ENCODE measurements at places on chromosomes 3 and 15.

- no peak for DNase-seq
These were observed 4.3 kb downstream of the TMPRSS7 start for GRCh38 chr3:112038863-112039262.

DNA sequence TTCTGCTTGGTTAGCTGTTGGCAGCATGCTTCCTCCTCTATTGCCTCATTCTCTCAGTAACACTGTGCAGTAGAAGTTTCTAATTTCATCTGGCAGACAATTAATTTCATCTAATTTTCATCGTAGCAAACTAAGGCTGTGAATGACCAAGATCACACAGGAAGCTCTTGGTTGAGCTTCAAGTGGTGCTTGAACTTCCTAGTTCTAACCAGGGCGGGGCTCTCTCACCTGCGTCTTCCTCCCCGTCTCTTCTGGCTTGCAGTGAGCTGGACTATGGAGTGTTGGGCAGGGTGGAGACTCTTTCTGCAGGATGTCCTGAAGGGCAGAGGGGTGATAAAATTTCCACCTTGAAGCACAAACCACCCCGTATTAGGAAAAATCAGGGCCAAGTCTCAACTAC is 2.0 kb upstream of the IL16 start:
- DNase-seq: no peak

DNA sequence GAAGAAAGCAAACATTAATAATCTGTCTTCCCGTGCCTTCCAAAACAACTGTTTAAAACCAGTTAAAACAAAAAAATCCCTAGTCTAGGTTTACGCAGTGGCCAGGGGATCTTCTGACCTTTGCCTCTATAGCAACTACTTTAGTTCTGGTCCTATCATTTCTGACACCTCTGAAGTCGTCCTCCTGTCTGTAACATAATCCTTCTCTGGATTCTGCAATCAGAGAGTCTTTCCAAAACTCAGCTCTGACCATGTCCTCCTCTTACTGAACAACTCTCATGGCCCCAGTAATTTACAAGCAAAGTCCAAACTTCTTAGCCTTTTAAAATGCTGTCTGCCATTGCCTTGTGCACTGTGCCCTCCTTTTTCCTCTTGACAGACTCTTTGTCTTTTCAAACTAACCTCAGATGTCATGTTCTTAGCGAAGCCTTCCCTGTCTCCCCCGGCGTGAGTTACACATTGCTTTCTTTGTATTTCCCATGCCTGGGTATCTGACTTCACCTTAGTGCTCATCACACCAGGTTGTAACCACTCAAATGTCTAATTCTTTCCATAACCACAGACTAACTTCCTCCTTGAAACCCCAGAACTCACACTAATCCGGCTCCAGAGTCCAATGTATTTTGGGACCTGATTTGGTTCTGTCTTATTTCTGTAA is 105.2 kb upstream of the BNIP2 start:
- no peak for DNase-seq

GRCh38 chr15:98842192-98842972 is 165.2 kb downstream of the PGPEP1L start:
- DNase-seq: no peak

- DNase-seq: no peak
These were observed 193.1 kb downstream of the OTOL1 start for GRCh38 chr3:161689584-161690298.

GRCh38 chr15:72057548-72058091 is 60.3 kb downstream of the MYO9A start:
- DNase-seq: no peak

DNA sequence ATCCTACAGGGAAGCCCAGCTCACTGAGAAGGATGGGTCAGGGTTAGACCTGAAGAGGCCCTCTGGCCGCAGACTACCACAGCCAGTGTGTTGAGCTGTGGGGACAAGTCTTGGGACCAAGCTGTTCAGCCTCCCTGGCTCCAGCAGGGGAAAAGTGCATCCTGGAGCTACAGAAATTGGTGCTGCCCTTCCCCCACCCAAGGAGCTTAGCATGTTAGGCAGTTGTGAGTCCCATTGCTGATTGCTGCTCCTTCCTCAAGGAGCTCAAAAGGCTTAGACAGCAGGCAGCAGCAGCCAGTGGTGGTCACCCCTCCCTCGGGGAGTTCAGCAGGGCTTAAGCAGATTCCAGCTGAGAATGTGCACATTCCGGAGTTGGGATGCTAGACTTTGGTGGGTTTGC is 165.6 kb downstream of the ATP8B4 start:
- DNase-seq: no peak

DNA sequence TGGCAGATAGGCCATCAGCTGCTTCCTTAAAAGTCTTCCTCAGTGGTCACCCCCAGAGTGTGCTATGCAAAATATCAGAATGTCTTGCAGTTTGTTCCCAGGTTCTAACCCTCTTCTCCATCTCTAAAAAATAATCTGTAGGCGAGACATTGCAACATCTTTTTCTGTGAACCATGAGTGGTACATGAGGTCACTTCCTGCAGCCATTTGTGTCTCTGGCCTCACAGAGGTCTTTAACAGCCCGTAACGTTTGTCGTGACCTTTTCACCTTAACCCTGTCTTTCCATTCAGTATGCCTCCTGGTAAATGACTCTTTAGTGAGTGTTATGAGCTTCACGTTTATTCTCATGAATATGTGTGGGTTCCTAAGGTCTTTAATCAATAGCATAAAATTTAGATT is 145.4 kb downstream of the KLHL25 start:
- no peak for DNase-seq

DNA sequence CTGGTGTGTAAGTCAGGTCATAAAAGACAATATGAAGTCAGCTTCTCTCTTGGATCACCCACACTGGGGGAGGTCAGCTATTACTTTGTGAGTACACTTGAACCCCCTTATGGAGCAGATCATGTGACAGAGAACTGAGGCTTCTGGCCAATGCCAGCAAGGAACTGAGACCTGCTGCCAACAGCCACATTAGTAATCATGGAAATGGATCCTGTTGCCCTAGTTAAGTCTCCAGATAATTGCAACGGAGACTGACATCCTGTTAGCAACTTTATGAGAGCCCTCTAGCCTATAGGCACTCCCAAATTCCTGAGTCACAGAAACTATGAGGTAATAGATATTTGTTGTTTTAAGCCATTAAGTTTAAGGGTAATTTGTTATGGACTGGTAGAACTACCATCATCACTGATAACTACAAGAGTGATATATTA is 110.4 kb upstream of the GMNC start:
- no peak for DNase-seq

DNA sequence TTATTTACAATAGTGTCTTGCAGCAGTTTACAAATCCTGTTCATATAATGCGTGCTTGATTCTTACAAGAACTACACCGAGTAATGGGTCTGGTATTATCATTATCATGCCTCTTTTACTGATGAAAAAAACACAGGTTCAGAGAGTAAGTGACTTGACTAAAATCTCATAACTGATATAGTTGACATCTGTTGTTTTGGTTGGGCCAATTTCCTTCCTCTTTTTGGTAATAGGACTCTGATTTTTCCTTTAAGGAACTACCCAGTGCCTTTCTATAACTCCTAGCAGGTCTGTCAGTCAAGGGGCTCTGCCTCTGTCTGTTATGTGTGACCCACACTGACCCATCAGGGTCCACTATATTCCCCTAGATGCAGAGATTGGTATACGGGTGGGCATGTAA is 14.6 kb upstream of the BLOC1S6 start:
- no peak for DNase-seq

- no peak for DNase-seq
These were observed 301.0 kb upstream of the ICE2 start for GRCh38 chr15:60779718-60780503.

- DNase-seq: no peak
These were observed 315.4 kb downstream of the PTPRG start for GRCh38 chr3:61876797-61877196.

- no peak for DNase-seq
These were observed 225.5 kb downstream of the SLCO3A1 start for GRCh38 chr15:92079047-92079446.

GRCh38 chr3:18937574-18937973 is 210.7 kb upstream of the KCNH8 start:
- DNase-seq: no peak

- DNase-seq: no peak
These were observed 8.1 kb downstream of the SEC13 start for GRCh38 chr3:10312861-10313260.

- DNase-seq: no peak
These were observed 8.2 kb upstream of the VGLL4 start for GRCh38 chr3:11651900-11652299.

GRCh38 chr3:119625451-119626153 is 27.9 kb downstream of the PLA1A start:
- DNase-seq: no peak

DNA sequence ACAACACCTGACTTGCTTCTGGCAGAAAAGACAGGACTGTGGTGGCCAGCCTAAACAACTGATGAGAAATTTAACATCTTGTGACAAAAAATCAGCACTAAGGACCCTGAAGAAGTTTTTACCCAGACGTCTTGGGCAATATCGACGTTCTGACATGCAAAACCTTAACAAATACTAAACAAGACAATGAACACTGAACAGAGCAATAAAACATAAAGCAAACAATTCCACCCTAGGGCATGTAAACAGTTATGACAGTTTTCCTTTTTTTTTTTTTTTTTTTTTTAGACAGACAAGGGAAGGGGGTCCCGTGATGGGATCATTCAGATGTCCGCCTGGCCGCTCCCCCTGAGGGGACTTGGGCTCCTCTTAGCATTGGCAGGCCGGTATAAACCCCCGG is 738.0 kb downstream of the SI start:
- DNase-seq: no peak

- no peak for DNase-seq
These were observed 141.2 kb upstream of the SLCO3A1 start for GRCh38 chr15:91712286-91712685.

- DNase-seq: no peak
These were observed 61.9 kb upstream of the ROPN1 start for GRCh38 chr3:124053871-124054270.

DNA sequence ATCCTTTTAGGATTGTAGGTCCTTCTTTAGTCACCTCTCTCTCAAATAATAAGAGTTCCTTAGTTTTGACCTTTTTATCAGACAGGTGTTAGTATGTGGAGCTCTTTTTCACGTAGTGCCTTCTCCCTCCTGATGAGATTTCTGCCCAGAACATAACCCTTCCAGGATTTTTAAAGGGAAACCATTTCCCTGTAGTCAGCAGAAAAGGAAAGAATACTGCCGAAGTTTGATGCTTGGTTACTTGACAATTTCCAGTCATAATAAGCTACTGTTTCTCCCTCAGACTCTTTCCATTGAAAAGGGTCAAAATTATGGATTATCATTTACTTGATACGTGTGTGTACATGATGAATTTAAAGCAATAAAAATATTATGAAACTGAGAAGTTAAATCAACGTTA is 73.1 kb downstream of the VPS8 start:
- no peak for DNase-seq

DNA sequence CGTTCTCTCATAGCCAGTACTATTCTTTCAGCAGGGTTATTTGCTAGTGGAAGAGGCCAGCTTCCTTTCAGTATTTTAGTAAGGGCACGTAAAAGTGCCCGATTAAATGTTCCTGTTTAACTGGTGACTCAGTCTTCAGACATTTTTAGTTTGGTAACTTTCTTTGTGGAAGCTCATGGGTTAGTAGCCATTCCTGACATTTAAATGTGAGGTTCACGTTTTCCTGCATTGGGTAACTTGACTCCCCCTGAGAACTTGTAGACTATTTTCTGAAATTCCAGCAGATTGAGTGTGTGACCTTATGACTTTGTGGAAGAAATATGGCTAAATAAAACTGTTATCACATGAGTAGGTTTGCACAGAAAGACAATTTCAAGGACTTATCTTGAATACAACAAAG is 16.9 kb downstream of the ABHD2 start:
- DNase-seq: no peak

DNA sequence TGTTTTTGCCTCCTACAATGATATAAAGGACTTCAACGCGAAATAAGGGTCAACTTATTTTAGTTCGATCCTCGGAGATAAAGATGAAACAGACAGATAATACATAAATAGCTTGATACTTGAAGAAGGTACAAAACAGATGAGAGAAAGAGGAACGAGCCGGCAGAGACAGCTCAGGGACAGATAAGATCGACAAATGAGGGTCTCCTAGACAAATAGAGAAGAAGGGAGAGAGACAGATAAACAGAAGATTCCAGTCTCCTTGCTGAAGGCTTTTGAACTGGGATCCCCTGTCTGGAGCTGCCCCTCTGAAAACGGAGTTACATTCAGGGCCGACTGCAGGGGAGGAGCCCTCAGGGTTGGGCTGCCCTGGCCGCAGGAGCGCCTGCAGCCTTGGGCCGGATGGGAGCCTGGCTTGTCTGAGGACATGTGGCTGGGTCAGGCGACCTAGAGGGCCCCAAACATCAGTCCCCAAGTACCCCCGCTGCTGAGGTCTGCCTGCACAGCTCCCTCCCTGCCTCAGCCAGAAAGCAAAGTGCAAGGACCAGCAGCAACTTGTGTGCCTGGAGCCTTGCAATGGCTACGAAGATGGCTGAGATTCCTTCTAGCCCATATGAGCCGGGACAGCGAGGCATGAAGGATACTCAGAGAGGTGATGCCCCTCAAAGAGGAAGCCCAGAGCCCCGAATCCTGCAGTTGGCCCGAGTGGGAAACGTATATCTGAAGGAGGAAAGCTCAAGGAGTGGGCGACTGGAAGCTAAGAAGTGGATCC is 926 bp upstream of the SKOR1 start:
- DNase-seq: no peak

DNA sequence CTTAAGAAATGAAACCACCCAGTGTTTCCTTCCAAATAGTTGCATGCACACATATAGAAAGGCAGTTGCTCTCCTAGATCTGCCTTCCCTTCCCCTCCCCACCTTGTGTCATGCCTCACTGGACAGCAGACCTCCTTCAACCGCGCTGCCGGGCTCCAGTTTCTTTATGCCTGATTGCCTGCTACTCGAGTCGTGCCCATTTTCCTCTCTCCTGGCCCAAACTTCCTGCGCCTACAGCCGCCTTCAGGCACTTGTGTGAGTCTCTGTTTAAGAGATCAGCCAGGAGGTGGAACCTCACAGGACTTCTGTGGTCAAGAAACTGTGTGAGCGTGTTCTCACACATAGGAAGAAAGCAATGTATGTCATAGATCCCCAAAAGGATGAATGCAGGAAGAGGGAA is 8.8 kb upstream of the FAM107A start:
- no peak for DNase-seq

GRCh38 chr3:130557336-130558035 is 40.5 kb downstream of the COL6A6 start:
- no peak for DNase-seq

- no peak for DNase-seq
These were observed 60.5 kb downstream of the LPP start for GRCh38 chr3:188214442-188214841.

DNA sequence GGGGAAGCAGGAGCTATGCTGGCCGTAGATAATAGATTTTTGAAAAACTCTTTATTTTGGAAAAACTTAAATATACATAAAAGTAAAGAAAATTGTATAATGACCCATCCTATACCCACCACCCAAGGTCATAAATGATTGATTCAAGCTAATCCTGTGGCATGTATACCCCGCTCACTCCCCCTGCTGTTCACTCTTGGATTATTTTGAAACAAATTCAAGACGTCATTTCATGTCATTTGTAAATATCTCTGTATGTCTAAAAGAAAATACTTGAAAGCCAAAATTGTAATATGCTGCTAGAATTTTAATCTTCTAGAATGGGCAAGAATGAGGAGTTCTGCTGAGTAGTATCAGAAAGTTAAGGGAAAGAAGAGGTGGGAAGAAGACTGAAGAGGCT is 241.7 kb downstream of the FEZF2 start:
- DNase-seq: no peak

GRCh38 chr3:98994128-98994762 is 92.8 kb upstream of the DCBLD2 start:
- DNase-seq: no peak
